BE2C (cell line): ENCODE measurements at places on chromosomes 2 and 18.
A peak's percentile ranks its signal among the peaks of the same experiment; 100 is the strongest.

GRCh38 chr2:186125156-186125555, 360.9 kb upstream of the ZC3H15 start:
- DNase-seq = no peak

DNA sequence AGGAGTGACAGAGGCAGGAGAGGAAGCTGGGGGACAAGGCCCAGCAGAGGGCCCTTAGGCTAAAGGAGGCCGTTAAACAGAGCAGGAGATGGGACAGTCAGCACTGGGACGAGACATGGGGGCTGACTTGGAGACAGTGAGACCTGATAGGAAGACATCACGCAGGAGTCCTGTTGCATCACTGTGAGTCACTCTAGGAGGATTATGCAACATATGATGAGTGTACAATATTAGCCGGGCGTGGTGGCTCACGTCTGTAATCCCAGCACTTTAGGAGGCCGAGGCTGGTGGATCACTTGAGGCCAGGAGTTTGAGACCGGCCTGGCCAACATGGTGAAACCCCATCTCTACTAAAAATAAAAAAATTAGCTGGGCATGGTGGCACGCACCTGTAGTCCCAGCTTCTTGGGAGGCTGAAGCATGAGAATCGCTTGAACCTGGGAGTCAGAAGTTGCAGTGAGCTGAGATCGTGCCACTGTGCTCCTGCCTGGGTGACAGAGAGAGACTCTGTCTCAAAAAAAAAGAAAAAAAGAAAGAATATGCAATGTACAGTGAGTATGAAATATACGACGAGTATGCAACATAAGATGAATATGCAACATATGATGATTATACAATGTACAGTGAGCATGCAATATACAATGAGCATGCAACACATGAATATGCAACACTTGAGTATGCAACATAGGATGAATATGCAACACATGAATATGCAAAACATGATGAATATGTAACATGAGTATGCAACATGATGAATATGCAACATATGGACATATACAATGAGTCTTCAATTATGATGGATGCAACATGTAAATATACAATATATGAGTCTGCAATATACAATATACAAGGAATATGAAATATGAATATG, 83.3 kb upstream of the ID2 start:
- DNase-seq = no peak

GRCh38 chr2:36964496-36965058, 1.8 kb downstream of the STRN start:
- DNase-seq = no peak

- no peak for DNase-seq
Measured at GRCh38 chr2:48906633-48907032, 151.1 kb upstream of the LHCGR start.

GRCh38 chr18:71027531-71027930, 738.7 kb downstream of the SOCS6 start:
- DNase-seq = no peak

- no peak for DNase-seq
Measured at GRCh38 chr18:42893977-42894376, 221.5 kb downstream of the RIT2 start.

DNA sequence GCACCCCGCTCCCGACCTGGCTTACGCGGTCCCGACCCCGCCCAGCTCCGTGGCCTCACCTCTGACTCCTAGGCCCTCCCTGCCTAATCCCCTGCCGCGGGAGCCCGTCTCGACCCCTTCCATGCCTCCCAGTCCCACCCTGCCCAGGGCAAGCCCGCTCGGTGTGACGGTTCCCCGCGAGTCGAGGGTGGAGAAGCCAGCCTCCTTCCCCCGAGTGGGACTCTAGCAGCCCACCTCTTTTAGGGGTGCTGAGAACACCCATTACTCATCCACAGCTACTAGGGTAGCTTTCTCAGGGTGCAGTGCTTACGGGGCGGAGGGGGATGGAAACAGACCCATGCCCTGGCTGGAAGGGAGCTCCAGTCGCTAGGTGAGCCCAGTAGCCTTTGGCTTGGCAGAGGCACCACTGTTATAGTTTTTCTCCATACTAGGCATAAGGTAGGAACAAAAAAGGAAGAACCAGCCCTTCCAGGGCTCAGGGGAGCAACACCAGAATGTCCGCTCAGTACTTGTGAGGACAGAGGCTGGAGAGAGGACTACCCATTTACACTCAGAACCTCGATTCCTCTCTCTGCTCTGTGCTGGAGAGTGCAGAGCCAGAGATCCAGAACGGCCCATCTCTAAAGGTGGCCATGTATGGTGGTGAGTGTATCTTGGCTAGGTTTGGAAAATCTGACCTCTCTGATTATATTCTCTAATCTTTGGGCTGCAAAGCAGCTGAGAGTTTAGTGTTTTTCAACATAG, 606 bp downstream of the AGBL5 start:
- DNase-seq = peak; percentile 33
